ENCODE measurements at places on chromosomes 5 and 9.

GRCh38 chr5:175743676-175744210, 85.9 kb downstream of the HRH2 start:
- DNase-seq, result peak; percentile 6

DNA sequence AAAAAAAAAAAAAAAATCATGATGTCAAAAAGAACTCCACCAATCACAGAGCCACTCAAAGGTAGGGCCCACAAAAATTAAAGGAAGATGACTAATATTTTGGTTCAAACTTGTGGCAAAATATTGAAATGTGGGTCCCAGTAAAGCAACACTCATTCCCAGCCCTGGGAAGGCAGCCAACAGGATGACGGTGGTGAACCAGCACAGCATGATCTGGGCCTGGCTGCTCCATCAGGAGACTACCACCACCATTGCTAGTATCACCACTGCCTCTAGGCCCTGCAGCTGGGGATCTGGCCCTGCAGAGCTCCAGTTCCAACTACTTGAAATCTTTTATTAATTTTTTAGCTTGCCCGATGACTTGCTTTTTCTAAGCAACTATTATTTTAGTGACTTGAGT, 206.8 kb upstream of the ITGA1 start:
- DNase-seq, result peak; percentile 7

DNA sequence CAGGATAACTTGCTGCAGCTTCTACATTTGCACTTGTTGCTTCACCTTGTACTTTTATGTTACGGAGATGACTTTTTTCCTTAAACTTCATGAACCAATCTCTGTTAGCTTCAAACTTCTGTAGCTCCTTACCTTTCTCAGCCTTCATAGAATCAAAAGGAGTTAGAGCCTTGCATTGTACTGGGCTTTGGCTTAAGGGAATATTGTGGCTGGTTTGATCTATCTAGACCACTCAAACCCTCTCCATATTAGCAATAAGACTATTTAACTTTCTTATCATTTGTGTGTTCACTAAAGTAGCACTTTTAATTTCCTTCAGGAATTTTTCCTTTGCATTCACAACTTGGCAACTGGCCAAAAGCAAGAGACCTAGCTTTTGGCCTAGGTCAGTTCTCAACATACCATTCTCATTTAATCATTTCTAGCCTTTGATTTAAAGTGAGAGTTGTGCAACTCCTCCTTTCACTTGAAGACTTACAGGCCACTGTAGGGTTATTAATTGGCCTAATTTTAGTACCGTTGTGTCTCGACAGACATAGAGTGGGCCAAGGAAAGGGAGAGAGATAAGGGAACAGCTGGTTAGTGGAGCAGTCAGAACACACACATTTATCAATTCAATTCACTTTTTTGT, 63.7 kb downstream of the SHOC1 start:
- DNase-seq, result peak; percentile 83

GRCh38 chr9:76651119-76651705, 113.0 kb upstream of the PCA3 start:
- DNase-seq, result no peak

- DNase-seq, result no peak
Measured at GRCh38 chr5:39284552-39284951, 65.2 kb upstream of the FYB1 start.

All from fibroblast of pulmonary artery (primary cell).